NCI-H1105 (cell line): ENCODE measurements at places on chromosomes 3 and 15.

DNA sequence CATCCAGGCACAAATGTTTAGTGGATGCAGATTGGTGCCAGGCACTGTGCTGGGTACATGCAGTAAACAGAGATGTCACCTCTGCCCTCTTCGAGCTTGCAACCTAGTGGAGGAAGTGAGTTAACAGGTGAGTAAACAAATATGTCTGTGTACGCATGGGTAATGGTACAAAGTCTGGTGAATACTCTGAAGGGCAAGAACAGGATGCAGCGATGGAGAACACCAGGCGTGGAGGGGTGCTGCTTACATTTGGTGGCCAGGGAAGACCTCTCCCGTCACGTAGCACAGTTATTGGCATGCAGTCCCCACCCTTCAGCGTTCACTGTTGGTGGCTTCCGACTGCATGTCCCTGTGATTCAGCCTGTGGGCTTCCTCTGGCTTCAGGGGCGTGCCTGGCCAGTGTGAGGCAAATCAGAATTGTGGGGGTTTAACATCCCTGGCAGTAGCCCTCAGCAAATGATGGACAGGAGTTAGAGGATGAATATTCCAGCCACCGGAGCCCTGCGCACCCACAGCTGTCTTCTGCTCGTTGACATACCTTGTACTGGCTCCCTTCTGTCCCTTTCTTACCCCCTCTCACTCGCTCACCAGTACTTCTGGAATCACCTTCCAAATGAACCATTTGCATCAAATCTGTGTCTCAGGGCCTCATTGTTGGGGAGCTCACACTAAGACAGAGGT lies 9.1 kb upstream of the HDAC11 start:
- no peak for DNase-seq

- no peak for DNase-seq
These were observed 470.2 kb upstream of the PROK2 start for GRCh38 chr3:72255191-72255590.

DNA sequence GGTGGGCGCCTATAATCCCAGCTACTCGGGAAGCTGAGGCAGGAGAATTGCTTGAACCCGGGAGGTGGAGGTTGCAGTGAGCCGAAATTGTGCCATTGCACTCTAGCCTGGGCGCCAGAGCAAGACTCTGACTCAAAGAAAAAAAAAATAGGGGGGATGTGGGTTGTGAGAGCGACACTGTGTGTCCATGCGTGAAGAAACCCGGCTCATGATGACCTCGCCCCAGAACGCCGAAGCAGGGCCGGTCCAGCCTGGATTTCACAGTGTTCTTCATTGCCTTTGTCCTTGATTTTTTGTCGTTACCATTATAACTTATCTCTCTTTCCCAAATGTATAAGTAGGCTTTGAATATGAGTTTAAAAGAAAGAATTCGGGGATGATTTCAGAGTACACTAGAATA lies 128.7 kb downstream of the PGPEP1L start:
- no peak for DNase-seq

DNA sequence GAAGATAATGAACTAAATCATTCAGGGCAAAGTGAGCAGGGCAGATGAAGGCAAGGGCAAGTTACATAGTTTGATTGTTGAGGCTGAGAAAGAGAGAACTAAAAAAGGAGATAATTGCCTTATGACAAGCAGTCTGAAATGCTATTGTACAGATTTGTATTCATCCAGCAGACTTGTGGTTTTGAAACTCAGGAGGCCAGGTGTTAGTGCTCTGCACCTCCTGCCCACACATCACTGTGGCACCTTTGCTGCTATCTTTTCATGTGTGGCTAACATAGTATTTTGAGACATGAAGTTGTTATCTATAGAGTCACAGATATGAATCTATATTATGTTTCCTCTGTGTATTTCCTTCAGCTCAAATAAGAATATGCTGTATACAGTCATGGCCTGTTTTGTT lies 24.3 kb upstream of the SUCLG2 start:
- DNase-seq, result no peak

GRCh38 chr3:25044762-25045710 lies 383.0 kb upstream of the RARB start:
- DNase-seq, result no peak

GRCh38 chr3:67401921-67402320 lies 252.5 kb downstream of the SUCLG2 start:
- no peak for DNase-seq

- no peak for DNase-seq
These were observed 8.2 kb upstream of the PAQR5 start for GRCh38 chr15:69290346-69291164.

DNA sequence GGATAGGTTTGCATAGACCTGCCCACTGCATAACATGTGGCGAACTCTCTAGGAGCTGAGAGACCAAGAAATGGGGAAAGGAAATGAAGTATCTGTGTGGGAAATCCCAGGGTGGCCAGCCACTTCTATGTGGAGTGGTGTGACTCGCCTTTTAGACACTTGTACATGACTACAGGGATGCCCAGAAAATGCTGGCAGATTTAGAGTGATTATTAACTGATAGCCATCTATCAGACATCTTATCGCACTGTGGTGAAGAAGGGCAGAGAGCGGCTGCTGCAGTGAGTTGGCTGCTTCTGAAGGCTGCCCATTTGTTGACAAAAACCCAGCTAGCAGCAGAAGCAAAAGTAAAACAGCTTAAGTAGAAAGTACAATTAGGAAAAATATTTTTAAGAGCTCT lies 18.1 kb upstream of the STAC start:
- no peak for DNase-seq

- no peak for DNase-seq
These were observed 7.0 kb upstream of the OXTR start for GRCh38 chr3:8776406-8776805.

DNA sequence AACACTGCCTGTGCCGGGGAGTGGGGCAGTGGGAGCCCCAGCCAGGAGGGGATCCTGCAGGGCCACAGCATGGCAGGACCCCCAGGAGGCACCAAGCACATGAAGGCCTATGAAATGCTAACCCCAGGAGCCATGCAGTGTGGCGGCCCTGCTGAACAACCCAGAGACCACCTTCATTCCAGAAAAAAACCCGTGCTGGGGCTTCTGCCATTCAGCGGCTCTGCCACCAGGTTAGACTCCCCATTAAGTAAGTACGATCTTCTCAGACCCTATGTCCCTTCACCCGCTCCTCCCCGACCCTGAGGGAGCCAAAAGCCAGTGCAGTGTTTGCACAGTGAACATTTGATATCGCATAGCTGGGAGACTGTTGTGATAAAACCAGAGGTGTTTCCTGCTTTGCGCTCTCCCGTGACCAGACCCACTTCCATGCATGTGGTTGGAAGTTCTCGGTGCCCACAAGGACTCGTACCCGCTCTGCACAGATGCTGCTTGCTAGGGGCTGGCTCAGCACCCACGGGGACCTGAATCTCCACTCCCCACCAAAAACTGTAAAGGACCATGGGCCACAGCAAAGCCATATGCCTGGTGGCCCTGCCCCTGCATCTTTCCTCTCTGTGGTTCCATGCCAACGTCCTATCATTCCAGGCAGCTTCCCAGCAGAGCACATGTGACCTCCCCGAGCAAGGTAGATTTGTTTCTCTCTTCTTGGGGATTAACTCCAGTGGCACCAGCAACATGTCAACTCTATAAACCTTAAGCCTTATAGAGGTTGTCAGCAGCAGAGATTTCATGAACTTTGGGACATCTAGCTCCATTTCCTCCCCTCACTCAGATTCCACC lies 5.3 kb downstream of the PLA2G4D start:
- no peak for DNase-seq

DNA sequence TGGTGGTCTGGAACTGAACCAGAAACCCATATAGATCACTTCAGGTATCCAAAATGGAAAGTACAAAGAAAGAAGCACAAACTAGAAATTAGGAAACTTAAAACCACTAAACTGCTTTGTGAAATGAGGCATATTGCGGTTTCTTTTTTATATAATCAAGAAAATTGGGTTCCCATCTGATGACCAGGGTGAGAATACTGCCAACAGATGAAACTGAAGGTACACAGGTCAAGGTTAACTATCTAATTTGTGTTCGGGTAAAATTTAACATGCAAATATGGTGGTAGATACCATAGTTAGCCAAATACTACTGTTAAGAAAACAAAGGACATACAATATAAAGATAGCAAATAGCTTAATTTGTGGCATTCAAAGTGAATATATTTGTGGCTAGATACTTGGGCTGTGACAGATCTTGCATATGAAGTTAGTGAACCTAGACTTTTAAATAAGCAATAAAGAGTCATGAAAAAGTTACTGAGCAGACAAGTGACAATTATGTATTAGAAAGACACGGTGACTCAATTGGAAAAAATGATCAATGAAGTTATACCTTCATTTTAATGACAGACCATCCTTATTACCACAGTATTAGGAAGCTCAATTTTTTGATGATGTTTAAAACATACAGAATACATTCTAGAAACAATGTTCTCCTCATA lies 127.4 kb downstream of the NR2E3 start:
- no peak for DNase-seq

- no peak for DNase-seq
These were observed 11.5 kb upstream of the TFG start for GRCh38 chr3:100697723-100698285.

GRCh38 chr3:126573492-126574117 lies 14.9 kb upstream of the C3orf22 start:
- no peak for DNase-seq
